ENCODE measurements at places on chromosomes 13 and 19.
A peak's percentile ranks its signal among the peaks of the same experiment; 100 is the strongest.

DNA sequence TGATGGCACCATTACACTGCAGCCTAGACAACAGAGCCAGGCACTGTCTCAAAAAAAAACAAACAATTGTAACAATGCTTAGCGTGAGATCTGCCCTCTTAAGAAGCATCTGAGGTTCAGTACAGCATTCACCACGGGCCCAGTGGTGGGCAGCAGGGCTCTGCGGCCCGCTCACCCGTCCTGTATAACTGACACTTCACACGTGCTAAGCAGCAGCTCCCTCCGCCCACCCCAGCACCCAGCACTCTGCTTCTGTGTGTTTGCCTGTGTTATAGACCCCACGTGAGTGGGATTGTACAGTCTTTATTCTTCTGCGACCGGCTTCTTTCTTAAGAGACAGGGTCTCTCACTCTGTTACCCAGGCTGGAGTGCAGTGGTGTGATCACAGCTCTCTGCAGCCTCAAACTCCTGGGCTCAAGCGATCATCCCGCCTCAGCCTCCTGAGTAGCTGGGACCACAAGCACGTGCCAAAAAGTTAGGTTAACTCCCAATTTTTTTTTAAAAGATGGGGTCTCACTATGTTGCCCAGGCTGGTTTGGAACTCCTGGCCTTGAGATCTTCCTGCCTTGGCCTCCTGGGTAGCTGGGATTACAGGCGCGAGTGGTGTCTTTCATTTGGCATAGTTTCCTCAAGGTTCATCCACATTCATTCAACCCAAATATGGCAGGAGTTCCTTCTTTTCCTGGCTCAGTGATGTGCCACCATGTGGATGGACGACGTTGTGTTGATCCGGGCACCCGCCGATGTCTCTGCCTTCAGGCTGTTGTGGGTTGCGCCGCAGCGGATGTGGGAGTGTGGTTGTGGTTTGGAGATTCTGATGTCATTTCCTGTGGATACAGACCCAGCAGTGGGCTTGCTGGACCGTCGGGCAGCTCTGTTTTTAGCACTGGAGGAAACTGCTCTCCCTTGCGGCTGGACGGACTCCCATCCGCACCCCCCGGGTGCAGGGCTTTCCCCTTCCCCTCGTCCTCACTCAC is 170.0 kb downstream of the KDM4B start:
- DNase-seq, result peak; percentile 37

GRCh38 chr13:98279473-98280175 is 102.6 kb upstream of the RNF113B start:
- DNase-seq, result no peak

DNA sequence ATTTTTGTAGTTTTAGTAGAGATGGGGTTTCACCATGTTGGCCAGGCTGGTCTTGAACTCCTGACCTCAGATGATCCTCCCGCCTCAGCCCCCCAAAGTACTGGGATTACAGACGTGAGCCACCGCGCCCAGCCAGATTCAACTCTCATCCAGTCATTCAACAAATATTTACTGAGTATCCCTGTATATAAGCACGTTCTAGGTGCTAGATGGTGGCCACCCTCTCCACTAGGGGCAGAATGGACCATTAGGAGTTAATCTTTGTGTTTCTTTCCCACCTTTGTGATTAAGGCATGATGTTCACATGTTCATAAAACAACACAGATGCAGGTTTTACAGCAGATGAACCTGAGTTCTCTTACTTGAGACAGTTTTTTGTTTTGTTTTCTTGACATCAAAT is 7.3 kb downstream of the SHKBP1 start:
- DNase-seq, result no peak

- no peak for DNase-seq
These were observed 284.3 kb downstream of the FOXO1 start for GRCh38 chr13:40381935-40382764.

GRCh38 chr19:17499648-17500446 is 11.6 kb upstream of the PGLS start:
- no peak for DNase-seq

Measured in pulmonary artery endothelial cell (primary cell).